ENCODE measurements at places on chromosomes 7 and 10.
A peak's percentile ranks its signal among the peaks of the same experiment; 100 is the strongest.

- DNase-seq, result no peak
Observed at GRCh38 chr7:24455813-24456525, 117.3 kb upstream of the PALS2 start.

GRCh38 chr10:128078136-128078969, 47.9 kb downstream of the MKI67 start:
- no peak for DNase-seq

- DNase-seq, result no peak
Observed at GRCh38 chr7:158043551-158044481, 543.8 kb downstream of the PTPRN2 start.

DNA sequence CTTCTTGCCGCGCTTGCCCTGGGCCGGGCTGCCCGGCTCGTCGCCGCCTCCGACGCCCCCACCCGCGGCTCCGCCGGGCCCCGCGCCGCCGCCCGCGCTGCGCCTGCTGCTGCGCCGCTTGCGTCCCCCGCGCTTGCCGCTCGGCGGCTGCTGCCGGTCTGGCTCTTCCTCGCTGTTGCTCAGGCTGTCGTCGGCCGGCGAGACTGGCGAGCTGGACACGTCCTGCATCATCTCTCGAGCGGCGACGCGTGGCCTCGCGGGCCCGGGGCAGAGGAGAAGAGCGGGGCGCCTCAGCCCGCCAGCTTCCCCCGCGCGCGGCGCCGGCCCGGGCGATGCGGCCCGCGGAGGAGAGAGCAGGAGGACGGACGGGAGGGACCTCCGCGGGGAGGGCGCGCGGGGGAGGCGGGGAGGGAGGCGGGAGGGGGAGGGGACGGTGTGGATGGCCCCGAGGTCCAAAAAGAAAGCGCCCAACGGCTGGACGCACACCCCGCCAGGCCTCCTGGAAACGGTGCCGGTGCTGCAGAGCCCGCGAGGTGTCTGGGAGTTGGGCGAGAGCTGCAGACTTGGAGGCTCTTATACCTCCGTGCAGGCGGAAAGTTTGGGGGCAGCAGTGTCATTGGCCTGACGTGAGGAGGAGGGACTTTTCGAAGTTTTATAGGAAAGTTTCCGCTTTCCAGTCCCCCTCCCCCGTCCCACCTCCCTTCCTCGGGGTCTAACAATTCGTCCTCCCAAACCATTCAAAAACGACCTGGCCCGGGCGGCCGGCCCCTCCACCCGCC, at the start of gene TWIST1:
TWIST1 (minus strand) TSS at position 546 of the 779 bp plus-strand sequence; CDS start at position 231, 315 bp downstream.
- DNase-seq, result peak; percentile 94

- no peak for DNase-seq
Observed at GRCh38 chr7:54687462-54688212, 71.4 kb downstream of the SEC61G start.

All from femur (tissue), 1 donor.